ENCODE measurements at places on chromosomes 1 and 21.

GRCh38 chr21:44901391-44902074 lies 19.2 kb downstream of the ITGB2 start:
- no peak for DNase-seq

- peak; percentile 61 for DNase-seq
These were observed 31.2 kb upstream of the SYNC start for GRCh38 chr1:32733582-32734321.

DNA sequence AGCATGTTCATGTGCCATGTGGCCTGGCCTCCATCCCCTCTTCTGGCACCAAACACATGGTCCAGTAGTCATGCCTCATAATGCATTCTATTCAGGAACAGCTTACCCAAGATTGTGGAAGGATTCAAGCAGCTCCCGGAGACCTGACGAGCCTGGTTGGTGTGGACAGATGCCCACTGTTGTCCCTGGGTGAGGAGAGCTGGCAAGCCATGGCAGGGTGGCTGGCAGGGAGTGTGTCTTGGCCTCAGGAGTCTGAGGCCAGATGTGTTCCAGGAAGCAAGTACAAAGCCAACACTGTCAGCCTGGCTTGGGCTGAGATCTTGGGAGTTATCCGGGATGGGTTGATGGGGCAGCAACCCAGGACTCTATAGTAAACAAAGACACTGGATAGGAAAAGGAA lies 7.3 kb upstream of the FABP3 start:
- DNase-seq, result no peak

DNA sequence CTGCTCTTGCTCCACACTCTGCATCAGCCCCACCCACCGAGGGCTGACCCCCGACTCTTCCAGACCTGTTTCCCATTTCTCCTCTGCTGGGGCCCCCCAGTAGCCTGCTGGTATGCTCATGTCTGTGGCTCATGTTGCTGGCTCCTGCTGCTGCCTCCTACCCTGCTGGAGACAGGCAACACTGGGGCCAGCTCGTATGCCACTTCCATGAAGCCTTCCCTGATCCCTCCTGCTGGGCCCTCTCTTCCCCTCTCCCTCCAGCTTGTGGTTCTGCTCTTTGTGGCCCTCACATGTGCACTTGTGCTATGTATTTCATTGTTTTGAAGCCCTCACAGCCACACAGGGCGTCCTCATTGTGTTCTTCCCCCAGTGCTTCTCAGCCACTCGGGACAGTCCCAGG lies 40.5 kb downstream of the CNN3 start:
- no peak for DNase-seq

GRCh38 chr1:40786171-40786994 lies 2.8 kb downstream of the KCNQ4 start:
- no peak for DNase-seq

GRCh38 chr1:231611111-231611510 lies 15.5 kb upstream of the DISC1 start:
- no peak for DNase-seq

- peak; percentile 97 for DNase-seq
These were observed 3.2 kb downstream of the ATP1B1 start for GRCh38 chr1:169109561-169110134.

DNA sequence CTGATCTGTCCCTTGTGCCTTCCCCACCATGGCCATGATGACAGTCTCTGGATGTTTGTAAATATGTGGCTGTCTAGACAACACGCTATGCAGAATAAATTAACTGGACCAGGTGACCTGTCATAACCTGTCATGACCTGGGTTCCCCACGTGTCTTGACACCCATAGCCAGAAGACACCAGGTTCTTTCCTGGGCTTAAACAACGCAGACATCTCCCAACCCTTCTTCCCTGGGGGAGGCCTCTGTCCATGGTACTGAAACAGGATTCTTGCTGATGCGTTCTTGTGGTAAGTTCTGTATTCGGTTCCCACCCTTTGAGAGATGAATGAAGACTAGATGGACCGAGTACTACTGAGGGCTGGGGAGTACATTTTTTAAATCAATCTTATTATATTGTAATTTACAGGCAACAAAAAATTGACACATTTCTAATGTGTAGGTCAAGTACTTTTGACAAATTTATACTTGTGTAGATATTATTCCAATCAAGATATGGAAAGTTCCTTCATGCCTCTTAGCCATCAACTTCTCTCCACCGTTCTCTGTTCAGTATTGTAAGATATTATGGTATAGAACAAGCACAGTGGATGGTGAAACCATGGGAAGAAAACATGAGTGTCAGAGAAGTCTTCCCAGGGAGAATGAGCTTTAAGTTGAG lies 738.8 kb downstream of the PTPRU start:
- DNase-seq, result peak; percentile 5

Measured in HepG2 (cell line).